Prostate gland (tissue), 2 donors: ENCODE measurements at places on chromosomes 6 and 20. TPM values are rescaled to one million over a fixed set of nuclear protein-coding genes. Genes with fewer than 3 reads are reported as not detected.

DNA sequence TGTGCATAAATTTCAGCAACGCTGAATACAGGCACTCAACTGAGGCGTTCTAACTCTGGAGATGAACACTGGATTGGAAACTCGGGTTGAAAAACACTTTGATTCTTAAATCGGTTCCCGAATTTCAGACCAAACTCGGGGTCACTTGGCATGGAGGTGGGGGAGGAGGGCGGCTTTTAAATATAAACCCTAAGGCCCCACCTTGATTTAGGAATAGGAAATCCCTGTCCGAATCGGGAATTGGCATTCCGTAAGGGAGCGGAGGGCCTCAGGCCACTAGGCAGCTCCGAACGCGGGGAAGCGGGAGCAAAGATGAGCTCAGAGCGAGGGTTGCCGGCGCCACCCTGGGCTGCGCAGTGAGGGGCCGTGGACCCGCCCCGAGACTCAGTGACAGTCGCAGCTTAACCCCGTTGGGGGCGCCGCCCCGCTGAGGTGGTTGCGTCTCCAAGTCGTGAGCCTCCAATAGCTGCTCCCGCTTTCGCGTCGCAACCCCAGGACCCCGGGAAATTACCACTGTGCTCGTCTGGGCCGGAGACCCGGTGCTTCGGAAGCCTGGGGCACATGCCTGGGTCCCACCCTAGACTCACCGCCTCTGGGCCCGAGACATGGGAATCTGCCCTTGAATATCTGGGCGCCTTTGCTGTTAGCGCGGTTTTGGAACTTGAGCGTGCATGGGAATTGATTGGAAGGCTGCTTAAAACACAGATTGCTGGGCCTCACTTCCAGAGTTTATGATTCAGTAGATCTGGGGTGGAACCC lies 4.6 kb upstream of the SIM1 start:
- no peak for DNase-seq

DNA sequence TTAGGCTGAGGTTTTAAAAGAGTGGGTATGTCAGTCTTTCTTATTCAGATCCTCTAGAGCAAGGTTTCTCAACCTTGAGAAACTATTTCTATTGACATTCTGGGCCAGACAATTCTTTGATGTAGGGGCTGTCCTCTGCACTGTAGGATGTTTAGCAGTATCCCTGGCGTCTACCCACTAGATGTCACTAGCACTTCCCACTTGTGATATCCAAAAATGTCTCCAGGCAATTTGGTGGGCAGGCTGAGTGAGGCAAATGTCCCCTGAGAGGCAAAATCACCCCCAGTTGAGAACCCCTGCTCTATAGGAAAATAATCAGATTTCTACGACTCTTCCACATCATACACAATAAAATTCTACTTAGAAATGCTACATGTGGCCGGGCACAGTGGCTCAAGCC lies 7.7 kb upstream of the ZKSCAN8 start:
- no peak for DNase-seq

DNA sequence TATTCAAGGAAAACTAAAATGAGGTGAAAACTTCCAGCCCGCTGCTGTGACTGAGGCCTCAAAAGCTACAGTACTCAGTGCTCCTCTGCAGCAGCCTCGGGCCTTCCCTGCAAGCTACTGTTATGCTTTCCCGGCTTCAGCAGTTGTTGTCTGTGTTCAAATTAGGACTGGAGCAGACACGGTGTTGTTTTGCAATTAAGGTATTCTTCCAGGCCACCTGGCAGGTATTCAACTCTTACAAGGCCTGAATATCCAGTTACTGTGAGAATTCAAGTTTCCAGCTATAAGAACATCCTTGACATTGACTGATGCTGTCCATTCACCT lies 10.7 kb downstream of the TXNDC5 start:
- no peak for DNase-seq

DNA sequence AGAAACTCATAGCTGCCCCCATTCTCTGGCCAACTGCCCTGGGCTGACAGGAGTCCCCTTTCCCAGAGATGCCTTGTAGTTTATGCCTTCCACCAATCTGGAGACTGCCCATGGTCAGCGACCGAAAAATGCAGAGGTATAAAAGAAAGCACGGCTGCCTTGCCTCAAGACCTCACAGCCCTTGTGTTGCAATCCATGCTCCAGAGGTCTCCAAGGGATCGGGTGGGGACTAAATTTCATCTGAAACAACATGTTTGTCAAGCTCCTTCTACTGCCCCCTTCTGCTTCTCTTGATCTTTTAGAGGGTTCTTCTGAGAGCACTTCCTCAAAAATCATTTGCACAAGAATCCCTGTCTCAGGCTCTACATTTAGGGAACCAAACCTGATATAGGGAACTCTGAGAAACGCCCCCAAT lies 128.8 kb downstream of the PLCB1 start:
- no peak for DNase-seq

DNA sequence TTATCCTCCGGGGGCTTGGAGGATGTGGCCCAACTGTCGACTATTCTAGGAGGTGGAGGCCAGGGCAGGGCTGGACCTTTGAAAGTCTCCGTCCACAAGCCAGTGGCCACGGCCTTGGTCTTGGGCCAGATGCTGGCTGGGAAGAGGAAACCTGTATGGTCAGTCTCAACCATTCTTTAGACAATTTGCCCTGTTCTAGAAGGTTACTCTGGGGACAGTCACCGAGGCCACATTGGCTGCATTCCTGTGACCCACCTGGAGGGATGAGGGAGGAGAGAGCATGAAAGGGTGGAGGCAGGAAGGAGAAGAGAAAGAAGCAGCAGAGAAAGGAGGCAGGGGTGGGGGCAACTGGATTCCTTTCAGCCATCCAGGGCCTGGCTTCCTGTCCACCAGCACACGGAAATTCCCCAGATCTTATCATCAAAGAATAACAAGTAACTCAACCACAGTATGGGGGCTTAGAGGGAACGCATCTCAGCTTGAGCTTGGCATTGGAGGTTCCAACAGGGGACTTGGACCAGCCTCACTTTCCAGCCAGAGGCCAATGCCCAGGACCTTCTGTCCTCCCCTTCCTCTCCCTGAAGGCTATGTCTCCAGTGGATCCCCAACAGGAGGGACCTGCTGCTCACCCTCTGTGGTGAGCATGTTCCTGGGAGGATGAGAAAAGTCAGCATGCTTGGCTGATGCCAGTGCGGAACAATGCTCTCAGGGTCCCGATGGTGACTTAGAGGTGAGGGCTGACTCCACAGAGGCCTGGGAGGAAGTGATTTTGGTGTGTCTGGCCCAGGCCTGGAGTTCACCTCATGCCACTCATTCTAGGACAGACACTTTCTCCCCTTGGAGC lies 30.4 kb downstream of the TGM2 start:
- no peak for DNase-seq

- no peak for DNase-seq
Observed at GRCh38 chr6:143053856-143054255, 6.8 kb upstream of the AIG1 start.

DNA sequence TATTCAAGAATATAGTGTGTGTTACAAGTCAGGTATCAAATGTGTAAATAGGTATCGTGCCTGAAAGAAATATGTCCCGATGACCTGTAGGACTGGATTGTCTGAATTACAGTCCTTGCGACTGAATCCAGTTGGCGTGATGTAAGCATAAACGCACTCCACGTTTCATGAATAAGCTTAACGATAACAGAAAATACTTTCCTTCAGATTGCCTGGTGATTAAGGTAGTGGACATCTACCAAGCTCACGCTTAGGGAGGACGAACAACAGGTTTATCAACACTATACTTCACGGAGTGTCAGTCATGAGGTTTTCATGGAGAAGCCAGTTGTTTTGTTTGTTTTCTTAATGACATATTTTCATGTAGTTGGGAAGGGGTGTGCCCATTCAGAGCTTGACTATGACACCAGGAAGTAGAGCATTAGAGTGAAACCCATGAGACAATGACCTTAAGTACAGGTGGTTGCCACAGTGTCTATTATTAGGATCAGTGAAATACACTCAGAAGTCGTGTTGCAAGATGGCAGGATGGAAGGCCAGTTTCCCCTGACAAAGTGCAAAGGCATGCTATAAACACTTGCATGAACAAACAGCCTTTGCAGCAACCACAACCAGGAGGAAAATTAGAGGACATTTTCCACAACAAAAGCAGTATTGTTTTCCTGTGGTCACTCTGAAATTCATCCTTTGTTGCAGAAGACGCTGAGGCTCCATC lies 305.8 kb upstream of the PRDM1 start:
- DNase-seq: no peak

- no peak for DNase-seq
Observed at GRCh38 chr20:4062721-4063606, 47.6 kb upstream of the RNF24 start.

DNA sequence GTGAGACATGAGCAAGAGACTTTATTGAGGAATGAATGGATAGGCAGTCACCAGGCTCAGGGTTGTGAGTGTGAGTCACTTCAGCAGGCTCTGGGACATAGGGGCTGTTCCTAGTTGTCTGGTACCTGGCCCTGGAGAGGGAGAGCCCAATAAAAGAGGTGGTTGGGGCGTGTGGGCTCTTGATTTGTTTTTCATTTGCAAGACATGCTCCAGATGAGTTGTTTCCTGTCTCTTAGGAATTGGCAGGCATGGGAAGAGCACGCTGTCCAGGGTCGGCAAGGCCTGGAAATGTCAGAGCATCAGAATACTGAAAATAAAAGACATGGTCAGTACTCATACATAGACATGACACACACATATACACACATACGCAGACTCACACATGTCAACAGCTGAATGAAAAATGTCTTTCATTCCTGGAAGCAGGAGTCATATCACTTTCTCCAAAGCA lies 166.3 kb upstream of the SULF2 start:
- no peak for DNase-seq

- no peak for DNase-seq
Observed at GRCh38 chr20:43971267-43971666, 56.6 kb downstream of the TOX2 start.

DNA sequence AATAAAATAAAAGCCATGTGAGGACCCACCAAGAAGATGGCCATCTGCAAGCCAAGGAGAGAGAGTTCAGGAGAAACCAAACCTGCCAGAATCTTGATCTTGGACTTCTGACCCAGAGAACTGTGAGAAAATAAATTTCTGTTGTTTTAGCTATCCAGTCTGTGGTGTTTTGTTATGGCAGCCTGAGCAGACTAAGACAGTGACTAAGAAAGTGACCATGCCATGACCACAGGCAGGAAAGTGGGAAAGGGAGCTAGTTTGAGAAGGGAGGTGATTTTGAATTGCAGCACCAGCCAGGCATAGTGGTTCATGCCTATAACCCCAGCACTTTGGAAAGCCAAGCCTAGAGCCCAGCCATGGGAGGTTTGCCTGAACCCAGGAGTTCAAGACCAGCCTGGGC lies 21.9 kb upstream of the C6orf62 start:
- no peak for DNase-seq

- no peak for DNase-seq
Observed at GRCh38 chr6:22327881-22328280, 31.0 kb upstream of the PRL start.

DNA sequence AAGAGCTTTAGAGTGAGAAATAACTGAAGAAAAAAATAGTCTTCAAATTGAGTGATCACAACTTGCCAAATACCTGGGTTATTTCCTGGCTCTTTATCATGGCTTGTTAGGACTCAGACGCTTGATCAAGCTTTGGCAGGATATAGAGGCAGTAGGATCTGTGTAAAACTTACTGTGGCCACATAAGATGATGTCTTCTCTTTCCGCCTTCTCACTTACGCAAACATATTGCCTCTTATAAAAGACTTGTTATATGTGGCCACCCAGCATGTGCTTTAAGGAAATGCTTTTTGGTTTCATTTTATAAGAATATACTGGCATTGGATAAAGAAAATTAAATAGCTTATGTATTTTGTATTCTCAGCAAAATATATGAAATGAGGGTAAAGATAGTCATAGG lies 101.8 kb upstream of the AKIRIN2 start:
- no peak for DNase-seq

DNA sequence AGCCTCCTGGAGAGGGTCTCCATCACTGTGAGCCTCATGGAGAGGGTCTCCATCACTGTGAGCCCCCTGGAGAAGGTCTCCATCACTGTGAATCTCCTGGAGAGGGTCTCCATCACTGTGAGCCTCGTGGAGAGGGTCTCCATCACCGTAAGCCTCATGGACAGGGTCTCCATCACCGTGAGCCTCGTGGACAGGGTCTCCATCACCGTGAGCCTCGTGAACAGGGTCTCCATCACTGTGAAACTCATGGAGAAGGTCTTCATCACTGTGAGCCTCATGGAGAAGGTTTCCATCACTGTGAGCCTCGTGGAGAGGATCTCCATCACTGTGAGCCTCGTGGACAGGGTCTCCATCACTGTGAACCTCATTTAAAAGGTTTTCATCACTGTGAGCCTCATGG lies 140.0 kb downstream of the ERMARD start:
- no peak for DNase-seq

DNA sequence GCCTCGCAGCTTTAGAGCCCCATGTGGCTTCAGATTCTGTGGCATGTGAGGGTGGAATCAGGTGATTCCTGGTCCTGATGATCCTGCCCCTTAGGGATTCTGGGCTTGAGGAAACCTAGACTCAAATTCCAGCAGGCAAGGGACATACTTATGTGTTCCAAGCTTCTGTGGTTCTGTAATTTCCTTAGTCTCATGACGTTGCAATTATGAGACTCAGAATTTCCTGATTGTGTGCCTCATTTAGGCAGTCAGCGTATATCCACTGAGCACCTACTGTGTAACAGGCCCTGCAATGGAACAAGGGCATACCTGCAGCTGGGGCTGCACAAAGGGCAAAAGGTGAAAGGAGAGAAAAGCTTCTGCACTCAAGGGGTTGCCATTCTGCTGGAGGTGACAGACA lies 11.6 kb upstream of the BPIFB4 start:
- DNase-seq: no peak

- no peak for DNase-seq
Observed at GRCh38 chr6:44542401-44543116, 155.1 kb downstream of the CDC5L start.

GRCh38 chr6:131027326-131027725 lies 35.7 kb downstream of the EPB41L2 start:
- DNase-seq: no peak

GRCh38 chr6:107642095-107642860 lies 152.4 kb downstream of the SOBP start:
- no peak for DNase-seq

- DNase-seq: no peak
Observed at GRCh38 chr6:116779573-116780164, 14.2 kb upstream of the FAM162B start.

DNA sequence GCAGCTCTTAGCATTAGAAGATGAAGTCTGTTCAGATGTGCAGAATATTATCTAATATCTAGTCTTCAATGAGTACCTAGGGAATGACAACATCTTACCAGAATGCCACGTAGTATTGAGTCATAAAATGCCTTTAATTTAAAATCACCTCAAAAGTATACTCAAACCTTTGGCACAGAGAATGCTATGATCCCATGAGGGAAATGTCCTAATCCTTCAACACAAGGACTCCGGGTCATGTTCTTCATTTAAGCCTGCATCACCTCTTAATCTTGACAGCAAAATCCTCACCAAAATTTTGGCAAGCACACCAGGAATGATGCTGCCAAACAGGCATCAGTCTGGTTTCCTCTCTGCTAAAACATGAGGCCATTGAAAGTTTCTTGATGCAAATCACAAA lies 23.6 kb upstream of the MARCKS start:
- DNase-seq: no peak

The ARMH2 gene
- total RNA-seq: not detected

The RNF182 gene
- total RNA-seq: not detected

The HLA-DOA gene
- 7.2 TPM for total RNA-seq

The TCF15 gene
- 0.68 TPM for total RNA-seq

The POPDC3 gene
- not detected for total RNA-seq

The EDN3 gene
- 5.3 TPM for total RNA-seq

The SLC52A3 gene
- 221 TPM for total RNA-seq

The AVP gene
- total RNA-seq: not detected

The HDGFL1 gene
- not detected for total RNA-seq
